ENCODE measurements at places on chromosomes 2 and 18. TPM values are rescaled to one million over a fixed set of nuclear protein-coding genes. Genes with fewer than 3 reads are reported as not detected.

- no peak for DNase-seq
Measured at GRCh38 chr2:71510196-71510807, 56.9 kb downstream of the DYSF start.

- no peak for DNase-seq
Measured at GRCh38 chr2:151973901-151974199, 125.0 kb downstream of the CACNB4 start.

GRCh38 chr2:170771421-170771937 lies 1.3 kb downstream of the ERICH2 start:
- DNase-seq, result no peak

- no peak for DNase-seq
Measured at GRCh38 chr2:67579216-67579615, 182.1 kb downstream of the ETAA1 start.

DNA sequence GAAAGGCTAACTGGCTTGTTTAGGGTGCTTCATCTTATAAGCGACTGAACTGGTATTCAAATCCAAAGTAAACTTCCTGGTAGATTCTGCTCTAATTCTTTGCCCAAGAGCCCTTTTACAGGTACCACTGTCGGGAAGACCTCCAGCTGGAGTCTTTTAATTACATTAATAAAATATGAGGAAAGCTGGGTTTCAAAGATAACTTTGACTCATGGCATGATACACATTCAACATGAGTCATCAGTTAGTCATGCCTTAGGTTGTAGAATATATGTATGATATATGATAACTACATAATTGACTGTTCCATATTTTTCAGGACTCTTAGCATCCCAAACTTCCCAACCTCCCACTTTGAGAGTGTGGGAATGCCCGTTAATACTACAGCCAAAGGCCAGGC lies 32.3 kb downstream of the ZCCHC2 start:
- DNase-seq, result no peak

GRCh38 chr2:128549094-128549493 lies 230.4 kb upstream of the HS6ST1 start:
- no peak for DNase-seq

- no peak for DNase-seq
Measured at GRCh38 chr18:25097569-25098056, 254.4 kb downstream of the ZNF521 start.

GRCh38 chr2:217065695-217066405 lies 206.0 kb upstream of the TNP1 start:
- DNase-seq, result no peak

- no peak for DNase-seq
Measured at GRCh38 chr2:170084820-170085491, 93.0 kb upstream of the MYO3B start.

DNA sequence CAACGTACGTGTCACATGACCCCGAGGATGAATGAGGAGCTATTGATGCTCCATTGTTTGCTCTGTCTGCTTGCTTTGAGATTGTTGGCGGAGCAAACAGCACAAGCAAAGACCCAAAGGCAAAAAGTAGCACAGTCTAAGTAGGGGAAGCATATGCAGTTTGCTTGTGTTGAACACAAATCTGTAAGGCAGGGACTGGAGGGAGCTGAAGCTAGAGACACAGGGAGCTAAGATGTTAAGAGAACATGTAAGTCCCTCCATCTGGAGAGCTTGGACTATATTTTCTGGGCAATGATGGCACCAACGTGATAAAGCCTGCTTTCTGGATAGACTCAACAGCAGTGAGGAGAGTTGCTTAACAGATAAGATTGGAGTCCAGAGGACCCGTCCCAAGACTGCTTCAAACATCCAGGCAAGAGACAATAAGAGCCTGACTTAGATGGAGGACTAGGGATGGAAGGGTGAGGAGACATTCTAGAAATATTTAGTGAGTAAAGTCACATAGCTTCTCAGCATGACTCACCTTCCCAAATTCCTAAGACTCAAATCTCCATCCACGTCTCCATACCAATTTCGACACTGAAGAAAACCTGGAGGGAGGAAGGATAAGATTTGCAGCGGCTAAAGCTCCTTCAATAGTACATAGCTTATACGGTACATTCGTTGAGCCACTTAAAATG lies 88.1 kb upstream of the KLF7 start:
- DNase-seq, result no peak

GRCh38 chr2:218733171-218734021 lies 22.8 kb downstream of the TTLL4 start:
- peak; percentile 86 for DNase-seq

DNA sequence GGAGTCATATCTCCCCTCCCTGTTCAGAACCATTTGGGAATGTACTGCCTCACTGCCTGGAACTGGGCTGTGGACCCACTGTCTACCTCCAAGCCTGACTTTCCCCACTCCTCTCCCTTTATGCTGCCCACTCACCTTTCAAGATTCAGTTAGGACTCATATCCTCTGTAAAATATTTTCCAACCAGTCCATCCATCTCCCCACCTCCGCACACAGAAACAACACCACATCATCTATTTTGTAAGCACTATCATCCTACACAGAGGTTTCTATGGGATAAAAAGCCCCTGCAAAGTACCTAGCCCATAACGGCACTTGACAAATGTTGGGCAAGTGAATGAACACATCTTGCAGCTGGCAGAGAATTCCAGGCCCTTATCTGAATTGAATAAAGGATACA lies 250.8 kb downstream of the ANAPC1 start:
- no peak for DNase-seq

DNA sequence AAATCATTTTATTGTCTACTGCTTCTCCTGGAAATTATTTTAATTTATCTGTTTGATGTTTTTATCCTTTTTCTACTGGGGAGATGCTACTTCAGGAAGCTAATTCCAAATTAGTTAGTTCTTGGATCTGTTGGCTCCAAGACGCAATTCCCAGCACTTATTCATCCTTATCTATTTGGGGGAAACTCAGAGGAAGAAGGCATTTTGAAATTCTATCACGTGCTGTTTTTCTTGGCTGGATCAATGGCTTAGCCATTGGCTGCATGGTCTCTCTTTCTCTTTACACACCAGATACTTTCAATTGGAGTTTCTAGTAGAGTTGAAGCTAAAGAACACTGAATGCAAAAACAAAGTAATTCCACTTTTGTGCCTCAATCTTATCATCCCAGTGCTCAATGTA lies 98.3 kb downstream of the RAPGEF4 start:
- DNase-seq, result no peak

- DNase-seq, result no peak
Measured at GRCh38 chr2:189515264-189515663, 65.3 kb downstream of the SLC40A1 start.

DNA sequence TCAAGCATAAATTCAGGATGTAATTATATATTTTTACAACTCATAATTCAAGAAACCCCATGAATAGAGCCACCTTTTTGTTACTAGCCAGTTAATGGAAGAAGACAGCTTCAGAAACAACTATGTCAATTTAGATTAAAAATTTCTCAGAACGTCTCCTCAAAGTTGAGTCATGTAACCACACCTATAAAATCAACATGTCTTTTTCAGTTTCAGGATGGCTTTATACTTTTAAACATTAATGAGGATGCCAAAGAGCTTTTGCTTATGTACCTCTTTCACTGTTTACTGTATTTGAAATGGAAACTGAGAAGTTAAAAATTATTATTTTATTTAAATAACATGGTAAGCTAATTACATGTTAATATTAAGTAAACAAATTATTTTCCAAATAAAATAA lies 280.1 kb downstream of the PTH2R start:
- DNase-seq, result no peak

DNA sequence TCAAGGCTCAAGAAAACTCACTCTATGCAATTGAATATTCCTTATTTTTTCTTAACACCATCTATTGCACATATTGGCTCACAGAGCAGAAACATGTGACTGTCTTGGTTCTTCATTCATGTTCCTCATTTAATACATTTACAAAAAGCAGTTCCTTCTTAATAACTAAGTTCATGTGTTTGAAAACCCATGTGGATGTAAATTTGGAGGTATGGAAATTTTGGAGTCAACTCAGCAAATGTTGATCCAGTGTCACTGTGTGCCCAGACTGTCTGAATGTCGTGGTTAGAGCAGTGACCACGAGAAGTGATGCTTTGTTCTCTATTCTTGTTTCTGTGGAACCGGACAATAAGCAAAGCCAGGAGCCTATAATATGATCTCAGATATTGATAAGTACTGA lies 299.1 kb downstream of the SETBP1 start:
- DNase-seq, result no peak

- DNase-seq, result no peak
Measured at GRCh38 chr2:43192744-43193651, 33.4 kb downstream of the ZFP36L2 start.

DNA sequence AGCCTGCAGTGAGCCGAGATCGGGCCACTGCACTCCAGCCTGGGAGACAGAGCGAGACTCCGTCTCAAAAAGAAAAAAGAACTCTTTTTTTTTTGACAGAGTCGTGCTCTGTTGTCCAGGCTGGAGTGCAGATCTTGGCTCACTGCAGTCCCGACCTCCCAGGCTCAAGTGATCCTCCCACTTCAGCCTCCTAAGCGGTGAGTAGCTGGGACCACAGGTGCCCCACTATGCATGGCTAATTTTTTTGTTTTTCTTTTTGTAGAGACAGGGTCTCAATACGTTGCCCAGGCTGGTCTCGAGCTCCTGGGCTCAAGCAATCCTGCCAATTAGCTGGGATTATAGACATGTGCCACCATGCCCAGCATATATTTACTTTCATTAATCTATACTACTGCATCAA lies 12.5 kb upstream of the INO80D start:
- DNase-seq, result no peak

Gene PHLPP1
- total RNA-seq, result 14.8 TPM

Gene PROM2
- 4.2 TPM for total RNA-seq

Gene REG3G
- not detected for total RNA-seq

Gene MYO3B
- total RNA-seq, result 0.13 TPM
